Activated T-cell treated with anti-CD3 and anti-CD28 coated beads, Interleukin-2, amount 50 U/mL, for 72 hours (primary cell): ENCODE measurements at places on chromosomes 7 and 10.

- no peak for DNase-seq
These were observed 17.6 kb upstream of the LAMB1 start for GRCh38 chr7:108020585-108020984.

GRCh38 chr7:151424799-151425198 lies 15.0 kb upstream of the WDR86 start:
- DNase-seq = no peak

DNA sequence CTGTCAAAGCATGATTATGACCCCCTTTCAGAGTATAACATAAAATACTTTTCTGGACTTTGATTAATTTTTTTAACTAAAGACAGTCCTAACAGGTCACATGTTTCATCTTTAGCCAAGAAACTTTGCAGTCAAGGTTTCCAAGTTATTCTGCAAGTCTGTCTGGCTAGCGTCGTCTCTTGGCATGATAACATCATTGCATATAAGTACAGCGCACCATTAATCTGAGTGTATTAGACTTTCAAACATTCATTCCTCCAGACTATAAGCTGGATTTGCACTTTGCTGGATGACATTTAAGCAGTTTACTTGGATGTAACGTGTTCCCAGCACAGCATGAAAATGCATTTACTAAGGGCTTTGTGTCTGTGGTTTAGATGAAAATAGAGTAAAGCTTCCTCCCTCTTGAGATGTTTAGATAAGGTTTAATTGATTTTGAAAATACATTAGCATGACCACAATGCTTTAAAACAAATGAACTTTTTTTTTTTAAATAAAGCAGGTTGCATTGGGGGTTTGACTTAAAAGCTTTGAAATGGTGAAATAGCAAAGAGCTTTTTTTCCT lies 349.0 kb upstream of the MTPN start:
- no peak for DNase-seq

- DNase-seq = peak; percentile 69
These were observed 15.3 kb downstream of the GPER1 start for GRCh38 chr7:1103009-1103788.

GRCh38 chr7:3179456-3179855 lies 121.6 kb upstream of the SDK1 start:
- no peak for DNase-seq

DNA sequence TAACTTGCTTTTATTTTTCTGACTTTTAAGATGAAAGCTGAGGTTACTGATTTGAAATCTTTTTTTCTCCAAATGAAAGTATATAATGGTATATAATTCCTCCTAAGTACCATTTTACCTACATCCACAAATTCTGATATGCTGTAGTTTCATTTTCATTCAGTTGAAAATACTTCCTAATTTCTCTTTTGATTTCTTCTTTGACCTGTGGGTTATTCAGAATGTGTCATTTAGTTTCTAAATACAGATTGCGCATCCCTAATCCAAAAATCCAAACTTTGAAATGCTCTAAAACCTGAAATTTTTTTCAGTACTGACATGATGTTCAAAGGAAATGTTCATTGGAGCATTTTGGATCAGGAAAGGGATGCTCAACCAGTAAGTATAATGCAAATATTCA lies 168.7 kb downstream of the CELF2 start:
- DNase-seq = no peak

DNA sequence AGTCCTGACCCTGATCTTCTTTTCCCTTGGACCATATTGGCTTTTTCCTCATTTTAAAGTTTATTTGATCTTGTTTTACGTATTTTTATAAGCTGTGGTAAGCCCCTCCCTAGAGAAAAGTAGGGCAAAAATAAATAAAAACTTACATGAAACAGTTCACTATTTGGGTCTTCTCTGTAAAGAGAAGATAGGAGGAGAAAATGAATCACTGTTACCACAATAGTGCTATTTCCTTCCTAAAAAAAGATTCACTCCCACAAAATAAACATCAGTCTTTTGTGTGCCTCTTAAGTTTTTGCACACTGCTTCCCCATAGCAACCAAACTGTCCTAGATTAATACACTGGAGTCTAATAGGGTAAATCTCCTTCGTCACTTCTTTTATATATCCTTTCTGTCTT lies 1.4 kb upstream of the SVIL start:
- no peak for DNase-seq

GRCh38 chr7:150737265-150738055 lies at the start of gene GIMAP5:
Gene GIMAP5 (plus strand): TSS chr7:150737418. CDS start chr7:150740885, 3,467 bp downstream.
- peak; percentile 66 for DNase-seq

- DNase-seq = no peak
These were observed 147.0 kb downstream of the EMX2 start for GRCh38 chr10:117689566-117689965.

GRCh38 chr10:17066807-17067206 lies 62.8 kb downstream of the CUBN start:
- no peak for DNase-seq

DNA sequence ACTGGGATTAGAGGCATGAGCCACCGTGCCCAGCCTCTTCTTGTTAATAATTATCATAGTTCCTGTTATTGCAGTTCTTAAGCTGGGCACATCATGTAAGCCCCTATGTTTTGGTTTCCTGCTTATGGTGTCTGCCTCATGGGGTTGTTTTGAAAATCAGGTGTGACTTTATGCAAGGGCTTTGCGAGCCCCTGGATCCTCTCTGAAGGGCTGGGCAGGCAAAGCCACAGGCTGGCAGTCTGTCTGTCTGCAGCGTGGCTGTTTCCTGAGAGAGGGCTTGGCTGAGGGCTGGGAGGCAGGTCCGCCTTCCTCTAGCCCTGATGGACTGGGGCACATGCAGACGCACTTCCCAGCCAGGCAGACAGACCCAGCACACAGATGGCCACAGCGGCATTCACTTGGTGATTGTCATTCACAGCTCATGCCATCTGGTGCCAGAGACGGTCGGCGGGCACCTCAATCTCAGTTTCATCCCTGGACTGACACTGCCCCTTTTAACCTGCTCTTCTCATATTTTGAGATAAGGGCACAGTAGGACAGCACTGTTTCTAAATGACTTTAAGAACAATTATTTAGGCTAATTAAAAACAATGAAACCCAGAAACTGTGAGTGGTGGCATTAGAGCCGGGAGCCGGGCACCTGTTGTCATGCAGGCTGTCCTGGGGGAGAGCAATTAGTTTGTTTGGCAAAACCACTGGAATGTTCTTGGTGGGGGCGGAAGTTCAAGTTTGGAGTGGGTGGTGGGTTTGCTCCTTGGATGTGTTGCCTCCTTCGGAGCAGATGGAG lies 35.5 kb downstream of the RBM20 start:
- no peak for DNase-seq

DNA sequence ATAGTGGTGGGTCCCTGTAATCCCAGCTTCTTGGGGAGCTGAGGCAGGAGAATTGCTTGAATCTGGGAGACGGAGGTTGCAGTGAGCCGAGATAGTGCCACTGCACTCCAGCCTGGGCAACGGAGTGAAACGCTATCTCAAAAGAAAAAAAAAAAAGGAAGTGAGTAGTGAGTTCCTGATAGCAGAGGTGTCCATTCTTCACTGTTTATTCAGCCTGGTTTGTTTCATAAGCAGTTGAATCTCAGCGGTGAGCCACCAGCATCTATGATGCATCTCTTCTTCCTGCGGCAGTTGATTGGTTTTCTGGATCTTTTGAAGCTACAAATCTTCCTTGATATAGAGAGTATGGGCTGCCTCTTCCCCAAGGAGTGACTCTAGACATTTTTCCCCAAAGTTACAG lies 316.1 kb upstream of the MTPN start:
- no peak for DNase-seq

DNA sequence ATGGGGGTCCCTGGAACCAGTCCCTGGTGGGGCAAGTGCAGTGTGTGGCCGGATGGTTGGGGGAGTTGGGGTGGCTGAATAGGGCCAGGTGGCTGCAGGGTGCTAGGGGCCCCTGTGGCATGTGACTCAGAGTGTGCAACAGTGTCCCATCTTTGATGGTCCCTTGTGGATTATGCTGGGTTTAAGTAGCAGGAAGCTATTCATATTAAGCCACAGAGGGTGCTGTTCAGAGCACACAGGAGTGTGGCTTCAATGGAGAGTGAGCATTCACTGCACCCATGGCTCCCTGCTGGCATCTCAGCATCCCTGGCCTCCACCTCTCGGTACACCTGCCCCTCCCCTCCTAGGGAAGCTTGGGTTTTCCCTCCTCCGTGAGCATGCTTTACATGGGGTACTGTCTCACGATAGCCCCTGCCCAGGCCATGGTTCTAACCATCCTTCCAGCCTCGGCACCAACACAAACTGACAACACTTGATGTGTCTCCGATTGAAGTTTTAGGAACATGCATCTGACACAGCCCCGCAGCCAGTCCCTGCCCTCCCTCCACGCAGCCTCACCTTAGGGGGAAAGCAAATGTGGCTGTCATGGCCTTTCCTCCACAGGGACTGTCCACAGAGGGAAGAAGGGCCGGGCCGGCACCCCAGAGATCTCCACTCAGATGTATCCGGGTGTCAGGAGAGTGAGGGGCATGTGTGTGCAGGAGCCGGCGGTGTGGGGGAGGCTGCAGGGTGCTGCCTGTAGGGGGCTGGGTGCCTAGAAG lies 30.4 kb upstream of the PPIF start:
- DNase-seq = peak; percentile 35

GRCh38 chr7:47233996-47234395 lies 347.9 kb downstream of the TNS3 start:
- no peak for DNase-seq

GRCh38 chr10:25842146-25842545 lies 91.9 kb upstream of the MYO3A start:
- DNase-seq = no peak

GRCh38 chr10:44937196-44938005 lies 22.2 kb upstream of the RASSF4 start:
- DNase-seq = no peak

GRCh38 chr7:116598278-116598677 lies 73.4 kb downstream of the CAV1 start:
- DNase-seq = no peak
